ENCODE measurements at places on chromosomes 16 and 17. TPM values are rescaled to one million over a fixed set of nuclear protein-coding genes. Genes with fewer than 3 reads are reported as not detected.
A peak's percentile ranks its signal among the peaks of the same experiment; 100 is the strongest.

The FAM20A gene
- 2.2 TPM for total RNA-seq

GRCh38 chr17:38585056-38585917 is 20.5 kb downstream of the SRCIN1 start:
- DNase-seq = no peak

The BEAN1 gene
- under 0.01 TPM for total RNA-seq

DNA sequence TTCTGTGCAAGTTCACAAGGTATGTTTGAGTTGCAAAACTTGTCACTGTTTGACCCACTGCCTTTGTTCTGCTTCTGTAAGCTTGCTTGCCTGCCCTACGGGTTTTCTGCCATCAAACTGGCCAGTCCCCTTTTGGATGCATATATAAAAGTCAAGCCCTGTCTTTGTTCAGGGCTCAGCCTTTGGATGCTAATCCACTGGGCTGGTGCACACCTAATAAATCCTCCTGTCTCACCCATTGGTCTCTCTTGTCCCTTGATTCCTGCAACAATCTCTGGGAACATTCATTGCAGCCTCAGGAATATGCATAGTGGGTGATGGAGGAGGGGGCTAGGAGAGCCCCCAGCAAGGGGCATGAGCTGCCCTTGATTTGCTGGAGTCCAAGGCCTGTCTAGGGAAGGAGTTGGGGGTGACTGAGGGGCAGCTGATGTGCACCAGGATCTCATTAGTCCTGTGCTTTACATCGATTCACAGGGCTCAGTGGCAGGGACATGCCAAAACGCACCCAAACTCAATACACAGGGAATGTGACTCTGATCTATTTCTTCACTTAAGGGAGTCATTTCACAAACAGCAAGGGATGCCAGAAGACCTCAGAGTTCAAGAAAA is 225.4 kb upstream of the NLRP1 start:
- DNase-seq = no peak

GRCh38 chr17:33888455-33888854 is 366.6 kb upstream of the CCL2 start:
- no peak for DNase-seq

DNA sequence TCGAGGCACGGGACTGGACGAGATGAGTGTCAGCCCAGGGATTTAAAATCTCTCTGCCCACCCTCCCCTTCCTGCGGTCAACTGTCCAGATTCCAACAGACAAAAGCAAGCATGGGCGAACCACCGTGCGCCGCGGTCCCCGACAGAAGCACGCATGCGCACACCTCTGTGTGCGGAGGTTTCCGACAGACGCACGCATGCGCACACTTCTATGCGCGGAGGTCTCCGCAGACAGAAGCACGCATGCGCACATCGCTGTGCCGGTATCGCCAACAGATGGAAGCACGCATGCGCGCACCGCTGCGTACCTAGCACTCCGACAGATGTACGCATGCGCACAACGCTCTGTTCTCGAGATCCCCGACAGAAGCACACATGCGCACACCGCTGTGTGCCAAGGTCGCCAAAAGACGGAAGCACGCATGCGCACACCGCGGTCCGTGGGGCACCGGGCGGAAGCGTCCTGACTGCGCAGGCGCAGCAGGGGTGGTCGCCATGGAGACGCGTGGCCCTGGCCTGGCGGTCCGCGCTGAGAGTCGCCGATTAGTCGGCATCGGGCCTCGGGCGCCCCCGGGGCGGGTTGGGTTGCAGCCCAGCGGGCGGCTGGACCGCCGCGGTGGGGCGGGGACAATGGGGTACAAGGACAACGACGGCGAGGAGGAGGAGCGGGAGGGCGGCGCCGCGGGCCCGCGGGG is 57.4 kb upstream of the RPH3AL start:
- peak; percentile 97 for DNase-seq

The KRTAP3-2 gene
- not detected for total RNA-seq

DNA sequence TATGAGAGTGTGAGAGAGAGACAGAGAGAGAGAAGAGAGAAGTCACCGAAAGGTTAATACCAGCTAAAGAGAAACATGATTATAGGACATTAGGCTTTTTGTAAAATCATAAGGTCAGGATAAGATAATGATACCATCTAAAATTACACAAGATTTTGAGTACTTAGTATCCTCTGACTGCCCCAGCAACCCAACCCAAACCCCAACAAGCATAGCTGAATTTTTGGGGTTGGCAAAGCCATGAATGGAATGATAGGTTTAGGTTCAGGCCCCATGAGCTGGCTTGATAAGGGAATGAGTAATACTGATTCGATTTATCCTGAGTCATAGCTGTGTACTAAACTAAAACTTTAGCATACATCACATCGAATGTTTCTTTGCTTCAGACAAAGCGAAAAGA is 259.5 kb downstream of the IRX3 start:
- DNase-seq = peak; percentile 88

DNA sequence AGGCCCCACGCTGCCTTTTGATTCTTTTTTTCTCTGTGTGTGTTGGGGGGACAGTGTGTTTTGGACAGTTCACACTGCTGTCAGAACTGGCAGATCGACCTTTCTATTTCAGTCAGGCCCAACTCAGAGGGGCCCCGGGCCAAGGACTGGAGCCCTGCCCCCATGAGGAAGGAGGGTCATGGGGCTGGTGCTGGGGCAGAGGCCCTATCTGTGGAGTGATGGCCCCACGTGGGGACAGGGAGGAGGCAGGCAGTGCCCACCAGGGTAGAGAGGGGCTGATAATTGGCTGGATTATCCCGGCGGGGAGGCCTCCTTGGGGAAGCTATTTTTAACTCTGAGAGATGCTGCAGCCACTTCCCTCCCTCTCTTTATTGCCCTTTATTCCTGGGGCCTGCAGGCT is 5.7 kb upstream of the KCNJ12 start:
- no peak for DNase-seq

DNA sequence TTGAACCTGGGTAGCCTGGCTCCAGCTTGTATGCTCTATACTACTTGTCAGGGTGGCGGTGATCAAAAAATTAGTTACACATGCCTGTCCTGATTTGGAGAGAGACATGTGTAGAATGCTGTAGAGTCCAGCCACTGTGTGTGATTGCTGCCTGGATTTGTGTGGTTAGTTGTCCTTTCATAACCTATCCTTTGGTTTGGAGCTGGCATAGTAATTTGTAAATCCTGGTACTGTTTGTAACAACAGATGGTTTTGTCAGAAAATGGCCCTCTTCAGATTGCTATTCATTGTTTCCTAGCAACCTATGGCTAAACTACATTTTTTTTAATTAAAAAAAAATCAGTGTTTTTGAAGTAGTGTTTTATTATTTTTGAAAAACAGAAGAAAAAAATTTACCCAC is 30.5 kb downstream of the ETV4 start:
- DNase-seq = no peak

The VTN gene
- total RNA-seq = 10.0 TPM

- DNase-seq = peak; percentile 64
Measured at GRCh38 chr16:88468275-88469129, 15.4 kb downstream of the ZFPM1 start.

GRCh38 chr16:85550422-85550864 is 62.7 kb upstream of the GSE1 start:
- no peak for DNase-seq

- no peak for DNase-seq
Measured at GRCh38 chr17:69677130-69677529, 262.6 kb downstream of the MAP2K6 start.

The TP53TG3F gene
- under 0.01 TPM for total RNA-seq

GRCh38 chr16:15536843-15537242 is 102.5 kb downstream of the BMERB1 start:
- DNase-seq = no peak

The PLEKHM1 gene
- 20.9 TPM for total RNA-seq

DNA sequence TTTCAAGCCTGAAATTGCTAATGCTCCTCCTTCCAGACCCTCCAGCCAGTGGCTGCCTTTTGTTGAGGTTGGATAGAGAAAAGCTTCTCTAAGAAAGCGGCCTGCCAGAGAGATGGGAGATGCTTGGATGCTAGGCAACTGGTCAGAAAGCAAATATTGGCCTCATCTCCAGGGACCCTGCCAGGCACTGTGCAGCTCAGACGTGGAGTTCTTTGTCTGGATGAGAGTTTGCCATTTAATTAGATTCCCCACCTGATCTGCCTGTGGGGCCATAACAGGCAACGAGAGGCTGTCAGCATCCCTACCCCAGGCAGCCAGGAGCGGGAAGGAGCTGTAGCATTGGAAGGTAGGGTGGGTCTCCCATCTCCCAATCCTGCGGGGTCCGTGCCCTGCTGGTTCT is 52.7 kb downstream of the ASIC2 start:
- no peak for DNase-seq

- DNase-seq = no peak
Measured at GRCh38 chr16:3793161-3793576, 75.8 kb upstream of the TRAP1 start.

The CDH5 gene
- total RNA-seq = not detected

DNA sequence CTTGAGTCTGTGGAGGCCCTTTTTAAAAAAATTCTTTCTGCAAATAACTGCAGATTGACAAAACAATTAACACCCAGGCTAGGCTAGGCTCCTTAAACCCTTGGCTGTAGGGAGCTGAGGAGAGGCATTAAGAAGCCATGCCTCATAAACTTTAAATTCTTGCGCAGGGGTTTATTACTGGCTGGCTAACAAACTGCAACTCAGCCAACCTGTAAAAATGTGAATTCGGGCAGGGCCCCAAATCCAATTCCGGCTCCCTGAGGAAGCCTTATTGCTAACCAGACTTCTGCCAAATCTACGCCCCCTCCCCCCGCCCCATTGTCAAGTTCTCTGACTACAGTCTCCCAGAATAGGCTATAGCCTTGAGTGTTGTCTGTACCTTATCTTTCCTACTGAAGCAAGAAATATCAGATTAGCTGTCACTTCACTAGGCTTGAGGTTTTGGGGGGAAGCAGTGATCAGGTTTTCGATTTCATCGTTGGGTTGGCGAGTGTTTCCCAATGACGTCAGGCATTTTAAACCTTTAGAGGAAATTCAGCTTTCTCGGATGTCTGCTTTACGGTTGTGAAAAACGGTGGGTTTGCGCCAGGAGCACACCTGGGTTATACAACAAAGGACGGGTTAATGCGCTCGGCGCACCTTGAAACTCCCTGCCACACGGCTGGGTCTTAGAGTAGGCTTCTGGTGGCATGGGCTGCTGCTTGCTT is 2.0 kb downstream of the CDH3 start:
- no peak for DNase-seq
